Globus pallidus (tissue), 1 donor: ENCODE measurements at places on chromosomes 2 and 18.

DNA sequence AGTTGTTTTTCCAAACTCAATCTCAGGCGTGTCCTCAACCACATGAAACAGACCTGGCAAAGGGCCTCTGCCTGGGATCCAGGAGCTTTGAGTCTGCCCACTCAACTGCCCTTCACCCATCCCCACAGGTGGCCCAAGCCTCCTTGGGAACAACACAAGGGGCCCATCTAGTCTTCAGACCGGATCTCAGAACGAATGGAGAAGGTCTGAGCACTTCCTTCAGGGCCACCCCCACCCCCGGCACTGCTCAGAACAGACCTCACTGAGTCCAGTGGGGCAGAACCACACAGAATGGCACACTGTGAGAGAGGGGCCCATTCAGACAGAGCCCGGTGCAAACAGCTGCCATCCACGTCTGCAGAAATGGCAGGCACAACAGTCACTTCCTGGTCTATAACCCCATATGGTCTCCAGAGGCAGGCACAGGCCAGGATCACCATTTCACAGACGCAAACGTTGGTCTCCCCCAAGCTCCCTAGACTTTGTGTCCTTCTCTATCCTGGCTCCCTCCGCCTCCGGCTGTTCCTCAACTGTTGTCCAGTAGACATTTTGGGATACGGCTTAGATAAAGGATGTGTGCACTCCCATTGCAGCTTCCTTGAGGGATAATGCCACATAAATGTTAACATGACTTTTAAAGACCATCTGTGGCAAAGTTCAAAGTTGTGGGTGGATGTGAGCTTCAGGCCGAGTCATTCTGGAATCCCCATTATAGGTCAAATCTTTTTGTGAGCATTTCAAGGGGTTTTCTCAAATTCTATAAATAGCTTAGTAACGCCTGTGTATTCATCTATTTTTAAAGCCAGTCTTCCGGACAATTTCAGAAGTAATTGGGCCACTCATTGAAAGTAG, 149.7 kb downstream of the SMAD7 start:
- no peak for DNase-seq

DNA sequence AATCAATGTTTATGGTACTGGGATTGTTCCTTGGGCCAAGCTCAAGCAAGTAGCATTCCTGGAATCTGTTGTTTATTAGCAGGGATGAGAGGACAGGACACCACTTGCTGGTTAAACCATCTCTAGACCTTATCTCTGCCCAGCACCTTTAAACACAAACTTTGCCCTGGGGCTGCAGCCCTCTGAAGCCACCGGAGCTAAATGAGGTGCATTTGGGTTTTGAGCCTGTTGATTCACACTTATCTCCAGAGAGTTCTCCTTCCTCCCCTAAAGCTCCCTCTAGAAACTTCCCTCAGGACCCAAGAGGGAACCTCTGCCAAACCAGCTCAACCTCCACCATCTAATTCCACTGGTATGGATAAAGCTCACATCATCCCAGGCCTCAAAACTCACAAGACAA, 94.8 kb upstream of the EPAS1 start:
- no peak for DNase-seq

GRCh38 chr2:4190548-4190947, 487.2 kb downstream of the DCDC2C start:
- no peak for DNase-seq

- DNase-seq: no peak
These were observed 38.1 kb upstream of the LHCGR start for GRCh38 chr2:48793671-48794070.
